Left kidney (tissue), 8 donors: ENCODE measurements at places on chromosomes 7 and 10. TPM values are rescaled to one million over a fixed set of nuclear protein-coding genes. Genes with fewer than 3 reads are reported as not detected.

DNA sequence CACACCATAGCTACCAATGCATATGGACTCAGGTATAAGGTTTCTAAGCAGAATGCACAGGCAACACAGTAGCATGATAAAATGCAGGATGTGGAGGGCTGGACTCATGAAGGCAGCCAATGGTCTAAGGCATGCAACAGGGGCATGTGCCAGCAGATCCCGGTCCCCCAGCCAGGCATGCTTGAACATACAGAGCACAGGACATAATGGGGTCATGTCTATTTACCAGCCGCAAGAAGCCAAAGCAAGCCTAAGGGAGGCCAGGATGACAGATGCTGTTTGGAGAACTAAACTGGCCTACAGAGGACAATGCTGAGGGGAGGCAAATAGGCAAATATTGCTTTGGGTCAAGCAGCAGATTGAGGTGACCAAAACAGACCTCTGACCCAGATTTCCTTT, 60.0 kb upstream of the PDLIM1 start:
- DNase-seq: no peak

- no peak for DNase-seq
Measured at GRCh38 chr10:44316187-44316921, 68.5 kb downstream of the CXCL12 start.

GRCh38 chr7:31464601-31465000, 49.3 kb upstream of the ITPRID1 start:
- no peak for DNase-seq

DNA sequence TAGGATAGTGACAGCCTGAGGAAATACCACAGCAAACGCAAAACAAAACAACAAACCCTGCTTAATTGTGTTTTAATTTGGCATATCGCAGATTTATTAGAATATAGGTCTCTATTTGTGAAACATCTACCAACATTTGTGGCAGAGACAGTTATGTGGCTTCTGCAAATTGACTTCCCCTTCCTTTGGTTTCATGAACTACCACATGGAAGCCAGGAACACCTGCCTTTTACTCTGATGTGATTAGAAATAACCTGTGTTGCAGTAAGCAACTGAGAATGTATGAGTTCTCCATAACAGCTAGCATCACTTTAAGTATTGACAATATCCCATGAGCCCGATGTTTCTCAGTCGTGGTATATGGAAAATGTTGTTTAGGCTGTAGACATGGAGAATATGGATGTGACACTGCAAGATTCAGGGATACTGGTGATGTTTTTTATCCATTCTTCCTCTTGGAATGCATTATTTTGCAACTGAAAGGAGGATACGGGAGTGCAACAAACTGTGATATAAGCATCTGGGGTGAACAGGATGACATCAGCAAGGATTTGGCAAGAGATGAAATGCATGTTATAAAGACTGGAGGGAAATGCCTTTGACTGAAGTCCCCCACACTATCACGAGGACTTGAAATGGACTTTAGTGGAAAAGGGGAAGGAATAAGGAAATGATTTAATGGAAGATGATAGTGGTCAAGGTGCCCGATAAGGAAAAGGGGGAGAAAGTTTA, 95.9 kb downstream of the CUBN start:
- no peak for DNase-seq

DNA sequence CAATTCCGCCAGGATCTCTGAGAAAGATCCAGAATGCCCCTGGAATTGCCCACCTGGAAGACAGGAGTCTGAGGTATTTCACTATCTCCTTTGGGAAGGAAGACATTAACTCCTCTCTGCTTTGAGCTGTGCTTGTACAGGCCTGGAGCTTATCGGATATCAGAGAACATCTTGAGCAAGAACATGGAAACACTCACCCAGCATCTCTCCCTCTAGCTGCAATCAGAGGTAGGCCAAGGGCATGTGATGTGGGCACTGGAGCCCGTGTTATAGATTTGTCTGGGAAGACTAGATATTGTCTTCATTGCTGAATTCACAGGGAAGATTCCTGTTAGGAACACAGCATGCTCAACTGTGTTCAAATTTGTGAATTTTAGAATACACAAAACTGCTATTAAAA, 233.9 kb downstream of the PHF14 start:
- DNase-seq: no peak

DNA sequence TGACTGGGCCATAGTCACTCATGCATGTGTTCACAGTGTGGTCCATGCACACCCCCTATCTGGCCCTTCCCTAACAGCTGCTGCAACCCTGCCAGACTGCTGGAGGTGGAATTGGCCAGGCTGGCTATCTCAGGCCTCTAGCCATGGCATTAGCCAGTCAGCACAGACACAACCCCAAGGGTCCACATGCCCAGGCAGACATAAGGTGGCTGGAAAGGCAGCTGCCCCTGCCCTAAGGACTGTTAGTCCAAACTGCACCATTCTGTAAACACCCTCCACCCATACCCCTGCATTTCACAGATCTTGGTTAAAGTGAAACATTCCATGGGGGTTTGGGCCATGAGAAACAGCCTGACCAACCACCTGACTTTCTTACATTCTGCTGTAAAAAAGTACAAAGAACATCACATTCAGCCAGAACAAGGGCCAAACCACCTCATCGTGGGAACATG, 137.4 kb upstream of the KCNMA1 start:
- DNase-seq: no peak

- no peak for DNase-seq
Measured at GRCh38 chr10:25441270-25441669, 266.5 kb downstream of the GPR158 start.

DNA sequence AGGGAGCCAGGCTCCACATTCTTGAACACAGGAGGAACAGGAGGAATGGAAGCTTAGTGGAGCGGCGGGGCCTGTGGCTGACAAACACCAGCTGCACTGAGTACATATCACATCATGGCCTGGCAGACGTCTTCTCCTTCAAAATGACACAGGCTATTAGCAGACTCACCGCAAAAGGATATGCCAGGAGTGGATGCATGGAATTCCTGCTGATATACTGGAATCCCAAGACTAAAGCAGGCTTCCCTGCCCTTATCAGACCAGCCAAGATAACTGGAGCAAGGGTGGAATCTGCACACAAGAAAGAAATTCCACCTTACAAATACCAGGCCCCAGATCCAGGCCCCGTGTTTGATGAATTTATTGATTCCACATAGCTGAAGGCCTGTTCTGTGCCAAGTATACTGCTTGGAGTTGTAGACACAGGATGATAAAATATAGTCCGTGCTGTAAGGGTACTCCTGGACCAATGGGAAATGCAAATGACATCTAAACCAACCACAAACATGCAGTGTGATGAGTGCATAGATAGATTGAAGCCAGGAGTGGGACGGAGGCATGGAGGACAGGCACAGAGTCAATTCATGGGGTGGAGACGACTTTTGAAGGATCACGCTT, 480.5 kb upstream of the ZMIZ1 start:
- no peak for DNase-seq

DNA sequence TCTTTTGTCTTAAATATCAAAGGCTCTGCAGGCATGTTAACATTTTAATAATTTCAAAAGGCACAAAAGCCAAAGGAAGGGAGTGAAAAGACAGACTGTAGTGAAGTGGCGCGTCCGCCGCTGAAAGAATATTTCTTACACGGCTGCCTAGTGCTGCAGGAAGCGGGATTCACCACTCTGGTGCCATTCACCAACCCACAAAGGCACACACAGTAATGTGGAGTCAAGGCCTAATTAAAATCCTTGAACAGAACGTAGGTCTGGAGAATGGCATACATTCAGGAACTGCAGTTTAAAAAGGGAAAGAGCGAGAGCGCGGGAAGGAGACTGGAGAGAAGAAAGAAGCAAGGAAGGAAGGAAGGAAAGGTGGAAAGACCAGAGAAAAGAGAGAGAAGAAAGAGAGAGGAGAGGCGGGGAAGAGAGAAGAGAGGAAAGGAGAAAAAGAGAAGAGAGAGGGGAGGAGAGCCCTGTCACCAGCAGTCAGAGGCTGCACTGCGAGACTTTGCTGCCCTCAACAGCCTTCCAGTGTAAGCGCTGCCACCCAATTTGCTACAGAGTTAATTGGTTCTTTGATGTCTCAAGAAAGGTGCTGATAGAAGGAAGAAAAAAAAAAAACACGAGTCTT, 554.0 kb downstream of the MDFIC start:
- DNase-seq: peak; percentile 11

The TRIM4 gene
- polyA plus RNA-seq: 37.0 TPM

The CXCL12 gene
- 417 TPM for polyA plus RNA-seq

The HYCC1 gene
- polyA plus RNA-seq: 23.9 TPM

The NUTM2A gene
- 3.6 TPM for polyA plus RNA-seq

The DBNL gene
- polyA plus RNA-seq: 60.1 TPM

The PTN gene
- polyA plus RNA-seq: 176 TPM

The NKX2-3 gene
- polyA plus RNA-seq: not detected
